ENCODE measurements at places on chromosomes 12 and 14.

GRCh38 chr12:38761636-38762342 is 143.6 kb downstream of the CPNE8 start:
- no peak for DNase-seq

DNA sequence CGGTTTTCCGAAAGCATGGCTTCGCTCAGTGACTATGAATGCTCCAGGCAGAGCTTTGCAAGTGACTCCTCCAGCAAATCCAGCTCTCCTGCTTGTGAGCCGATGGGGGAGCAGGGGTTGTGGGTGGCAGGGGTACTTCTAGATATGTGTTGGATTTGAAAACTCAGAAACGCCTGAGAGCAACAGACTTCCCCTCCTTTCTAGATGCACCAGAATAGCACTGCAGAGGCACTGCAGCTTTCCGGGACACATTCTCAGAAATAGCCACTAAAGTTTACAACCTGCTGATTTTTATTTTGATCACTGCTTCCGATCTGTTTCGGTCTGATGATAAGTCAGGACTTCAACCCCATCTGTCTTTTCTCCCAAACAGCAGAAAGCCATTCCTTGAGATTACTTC is 8.6 kb downstream of the TCP11L2 start:
- no peak for DNase-seq

DNA sequence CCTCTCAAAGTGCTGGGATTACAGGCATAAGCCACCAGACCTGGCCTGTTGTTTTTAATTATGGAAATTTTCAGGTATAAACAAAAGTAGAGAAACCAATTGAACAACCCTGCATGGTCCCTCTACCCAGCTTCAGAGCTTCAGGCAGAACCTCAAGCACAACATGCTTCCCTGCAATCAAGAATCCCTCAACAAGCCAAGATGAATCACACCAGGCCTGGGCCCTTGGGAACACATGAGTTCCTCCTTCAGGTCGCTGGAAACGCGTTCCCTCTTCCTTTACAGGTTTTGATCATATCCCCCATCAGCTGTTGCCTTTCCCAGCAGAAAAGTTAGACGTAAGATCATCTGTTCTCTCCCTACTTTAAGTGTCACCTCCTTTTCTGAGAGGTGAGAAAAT is 20.5 kb upstream of the CORO1C start:
- no peak for DNase-seq

DNA sequence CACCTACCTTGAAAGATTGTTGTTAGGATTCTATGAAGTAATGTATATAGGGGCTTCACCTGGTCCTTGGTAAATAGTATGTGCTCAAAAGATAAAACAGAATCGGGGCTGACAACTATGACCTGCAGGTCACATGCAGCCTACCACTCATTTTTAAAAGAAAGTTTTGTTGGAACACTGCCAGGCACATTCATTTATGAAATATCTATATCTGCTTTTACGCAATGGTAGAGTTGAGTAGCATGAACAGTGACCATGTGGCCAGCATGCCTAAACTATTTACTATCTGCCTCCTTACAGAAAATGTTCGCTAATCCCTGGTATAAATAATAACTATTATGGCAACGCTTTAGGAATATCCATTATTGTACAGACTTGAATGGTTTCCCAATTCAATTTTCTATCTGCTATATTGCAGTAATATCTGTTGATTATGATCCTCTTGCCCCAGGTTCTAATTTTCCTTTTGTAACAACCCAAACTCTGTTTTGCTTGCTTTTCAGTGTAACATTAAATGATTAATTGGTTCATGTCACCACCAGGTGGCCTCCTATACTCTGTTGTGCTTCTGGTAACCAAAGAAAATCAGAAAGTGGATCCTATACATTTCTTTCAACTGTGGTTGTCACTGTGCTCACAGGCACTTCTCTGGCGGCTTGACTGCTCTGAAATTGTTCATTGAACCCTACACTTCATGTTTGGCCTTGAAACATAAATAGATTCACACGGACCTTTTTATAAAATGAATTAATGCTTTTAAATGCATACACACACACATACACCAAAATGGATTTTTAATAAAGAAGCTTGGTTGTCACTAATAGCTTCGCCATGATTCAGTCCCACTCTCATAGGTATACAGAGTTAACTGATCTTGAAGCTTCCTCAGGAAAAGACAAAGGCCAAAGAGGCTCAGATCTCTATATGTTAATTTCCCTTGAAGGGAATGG is 227.7 kb upstream of the NPAS3 start:
- DNase-seq = no peak
